B cell (primary cell): ENCODE measurements at places on chromosomes 5 and 9.

DNA sequence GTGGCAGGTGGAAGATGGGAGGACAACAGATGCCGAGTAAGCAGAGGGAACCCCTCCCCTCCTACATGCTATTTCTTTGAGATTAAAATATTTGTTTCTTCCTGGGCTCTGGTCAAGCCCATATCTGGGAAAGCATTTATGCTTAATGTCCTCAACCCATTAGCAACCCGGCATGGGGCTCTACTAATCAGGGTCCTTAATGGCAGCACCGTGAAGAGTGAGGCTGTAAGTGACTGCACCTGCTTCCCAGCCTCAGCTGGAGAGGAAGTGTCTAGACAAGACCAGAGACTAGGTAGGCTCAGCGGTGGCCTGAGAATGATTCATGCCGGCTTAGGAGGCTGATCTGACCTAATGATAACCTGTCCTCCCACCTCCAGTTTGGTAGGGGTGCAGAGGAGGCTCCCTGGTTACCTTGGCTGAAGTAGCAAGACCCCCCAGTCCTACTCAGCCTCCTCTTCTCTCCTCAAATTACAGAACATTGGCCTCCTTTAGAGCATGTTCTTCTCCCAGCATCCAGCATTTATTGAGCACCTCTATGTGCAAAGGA is 61.3 kb upstream of the HSPA9 start:
- DNase-seq = no peak

GRCh38 chr5:170642776-170643436 is 139.1 kb downstream of the KCNIP1 start:
- no peak for DNase-seq

GRCh38 chr5:37772255-37772654 is 67.6 kb downstream of the GDNF start:
- DNase-seq = no peak

- DNase-seq = no peak
Measured at GRCh38 chr5:15326932-15327331, 173.0 kb upstream of the FBXL7 start.

DNA sequence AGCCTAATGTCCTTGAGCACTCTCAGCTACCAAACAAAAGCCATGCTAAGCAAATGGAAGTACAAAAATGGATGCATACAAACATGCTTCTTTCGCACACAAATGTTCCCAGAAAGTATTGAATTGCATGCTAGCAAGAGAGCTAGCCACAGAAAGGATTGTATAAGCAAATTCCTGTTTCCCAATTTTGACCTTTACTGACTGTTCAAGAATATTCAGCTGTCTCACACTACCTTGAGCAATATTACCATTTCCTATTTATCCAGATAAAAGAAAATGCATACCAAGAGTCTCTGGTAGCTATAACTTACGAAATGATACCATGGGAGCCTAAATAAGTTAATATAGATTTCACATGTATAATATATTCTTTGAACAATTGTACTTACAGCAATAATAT is 264.6 kb downstream of the TMEM167A start:
- DNase-seq = no peak

DNA sequence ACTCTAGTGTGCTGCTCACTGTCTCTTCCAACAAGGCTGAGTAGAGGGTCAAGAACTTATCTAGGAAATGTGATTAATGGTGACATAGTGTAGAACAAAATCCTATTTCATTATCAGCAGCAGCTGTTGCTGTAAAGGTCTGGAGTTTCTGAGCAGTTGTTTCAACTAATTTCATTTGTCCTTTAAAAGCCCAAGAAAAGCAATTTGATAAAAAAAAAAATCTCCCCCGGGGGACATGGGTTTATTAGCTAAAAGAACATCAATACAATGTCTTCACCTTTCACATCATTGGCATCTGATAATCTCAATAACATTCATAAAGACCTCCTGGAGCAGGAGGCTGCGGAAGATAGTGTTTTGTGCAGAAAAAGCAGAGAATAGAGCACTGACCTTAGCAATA is 468.1 kb downstream of the KCTD16 start:
- no peak for DNase-seq

DNA sequence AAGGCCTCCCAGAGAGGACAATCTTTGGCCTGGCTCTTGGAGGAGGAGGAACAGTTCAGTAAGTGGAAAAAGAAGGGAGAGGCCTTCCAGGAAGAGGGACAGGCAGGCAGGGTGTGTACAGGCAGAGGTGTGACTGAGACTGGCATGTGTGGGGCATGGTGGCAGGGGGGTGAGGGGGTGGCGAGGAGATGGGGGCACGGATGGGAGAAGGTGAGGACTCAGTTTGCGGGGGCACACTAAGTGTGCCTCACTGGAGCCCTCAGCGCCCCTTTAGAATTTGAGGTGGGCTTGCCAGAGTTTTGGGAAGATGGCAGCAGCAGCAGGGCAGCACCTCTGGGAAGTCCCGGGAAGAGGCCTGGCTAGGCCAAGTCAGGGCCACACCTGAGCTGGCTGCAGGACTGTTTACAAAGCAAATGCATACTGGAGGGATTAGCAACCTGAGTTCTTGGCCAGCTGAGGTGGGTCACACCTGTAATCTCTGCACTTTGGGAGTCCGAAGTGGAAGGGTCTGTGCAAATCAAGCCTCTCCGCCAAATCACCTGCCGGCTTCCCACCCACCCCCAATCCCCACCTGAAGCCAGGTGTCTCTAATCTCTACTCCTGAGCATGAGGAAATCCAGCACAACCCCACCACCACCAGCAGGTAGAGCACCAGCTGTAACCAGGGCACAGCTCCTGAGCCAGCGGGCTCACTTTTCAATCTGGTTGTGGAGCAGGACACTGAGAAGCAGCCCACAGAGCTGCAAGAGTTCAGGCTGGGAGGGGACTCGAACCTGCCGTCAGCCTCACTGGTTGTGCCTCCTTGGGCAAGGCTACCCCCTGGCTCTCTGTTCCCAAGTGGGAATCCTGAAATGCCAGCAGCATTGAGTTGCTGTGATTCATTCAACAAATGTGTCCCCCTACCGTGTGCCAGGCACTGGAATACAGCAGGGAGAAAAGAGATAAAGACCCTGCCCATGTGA is 10.2 kb upstream of the GABRP start:
- DNase-seq = no peak

DNA sequence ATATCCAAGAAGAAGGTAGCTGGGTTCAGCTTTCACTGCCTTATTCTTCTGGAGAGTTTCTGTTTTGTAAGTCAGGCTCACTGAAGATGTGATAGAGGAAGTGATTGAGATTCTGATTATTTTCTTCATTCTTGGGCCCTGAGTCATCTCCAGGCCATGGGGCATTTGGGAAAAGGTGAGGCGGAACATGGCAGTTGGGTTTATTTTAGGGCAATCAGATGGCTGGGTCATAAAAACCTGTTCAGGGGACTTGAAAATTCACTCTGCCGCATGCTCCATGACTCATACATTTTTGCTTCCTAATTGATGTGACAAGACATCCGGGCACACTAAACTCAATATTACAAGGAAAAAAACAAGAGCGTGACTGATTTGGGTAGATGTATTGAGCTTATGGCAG is 265.7 kb upstream of the KLF4 start:
- DNase-seq = no peak

GRCh38 chr9:89969156-89969675 is 364.4 kb downstream of the GADD45G start:
- DNase-seq = no peak

GRCh38 chr5:94884311-94884710 is 265.8 kb downstream of the SLF1 start:
- DNase-seq = no peak

- no peak for DNase-seq
Measured at GRCh38 chr9:109149089-109149488, 18.0 kb downstream of the FRRS1L start.

DNA sequence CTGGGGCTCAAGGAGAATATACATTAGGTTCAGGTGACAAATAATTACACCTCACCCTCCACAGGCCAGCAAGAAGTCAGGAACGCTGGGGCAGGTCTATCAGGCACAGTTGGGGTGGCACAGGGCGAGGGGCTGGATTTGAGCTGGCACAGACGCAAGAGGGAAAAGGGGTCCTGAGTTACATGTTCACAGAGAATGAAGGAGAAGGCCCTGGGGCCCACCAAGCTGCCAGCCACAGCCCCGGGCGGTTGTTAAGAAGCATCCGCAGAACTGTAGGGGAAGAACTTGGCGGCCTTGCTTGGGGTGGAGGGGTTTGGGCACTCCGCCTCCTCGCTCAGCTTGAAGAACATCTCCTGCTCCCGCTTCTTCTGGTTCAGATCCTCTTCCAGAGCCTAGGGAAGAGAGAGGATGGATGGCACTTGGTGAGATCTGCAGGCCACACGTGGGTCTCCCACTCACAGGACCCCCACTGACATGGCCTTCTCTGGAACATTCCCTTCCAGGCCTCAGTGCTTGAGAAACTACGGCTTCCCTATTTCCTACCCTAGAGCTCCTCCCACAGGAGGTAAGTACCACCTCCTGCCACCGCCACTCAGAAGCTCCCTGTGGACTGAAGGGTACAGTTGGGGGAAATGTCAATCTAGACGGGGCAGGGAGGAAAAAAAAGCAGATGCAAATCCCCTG is 38.3 kb upstream of the FBXW11 start:
- DNase-seq = no peak

GRCh38 chr5:122877518-122877917 is 32.1 kb downstream of the SNX24 start:
- peak; percentile 42 for DNase-seq

- DNase-seq = no peak
Measured at GRCh38 chr9:35912791-35913400, 3.6 kb downstream of the SPAAR start.

- DNase-seq = no peak
Measured at GRCh38 chr5:151570512-151571269, 20.4 kb downstream of the FAT2 start.

DNA sequence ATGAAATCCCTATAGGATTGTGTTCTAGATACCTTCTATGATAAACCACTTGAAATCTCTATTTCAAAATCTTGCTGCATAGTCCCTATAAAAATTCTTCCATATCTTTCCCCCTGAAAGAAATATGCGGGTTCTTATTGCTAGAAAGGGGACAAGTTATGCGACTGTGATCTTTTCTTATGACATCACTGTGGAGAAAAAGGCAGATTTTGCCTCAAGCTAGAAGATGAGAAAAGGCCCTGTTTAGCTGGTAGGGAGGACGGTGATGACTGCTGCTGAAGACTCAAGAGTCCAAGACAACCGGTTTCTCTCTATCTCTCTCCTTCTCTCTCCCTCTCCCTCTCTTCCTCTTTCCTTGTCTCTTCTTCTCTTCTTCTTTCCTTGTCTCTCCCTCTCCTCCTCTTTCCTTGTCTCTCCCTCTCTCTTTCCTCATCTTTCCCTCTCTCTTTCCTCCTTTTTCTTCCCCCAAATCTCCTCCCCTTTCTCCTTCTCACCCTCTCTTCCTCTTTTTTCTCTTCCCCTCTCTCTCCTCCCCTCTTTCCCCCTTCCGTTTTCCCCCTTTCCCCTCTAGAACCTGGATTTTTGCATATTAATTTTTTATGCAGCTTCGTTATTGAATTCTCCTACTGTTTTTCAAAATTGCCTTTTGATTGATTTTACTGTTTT is 5.3 kb downstream of the OR2S2 start:
- DNase-seq = no peak

GRCh38 chr5:143691945-143692290 is 120.0 kb upstream of the HMHB1 start:
- no peak for DNase-seq

DNA sequence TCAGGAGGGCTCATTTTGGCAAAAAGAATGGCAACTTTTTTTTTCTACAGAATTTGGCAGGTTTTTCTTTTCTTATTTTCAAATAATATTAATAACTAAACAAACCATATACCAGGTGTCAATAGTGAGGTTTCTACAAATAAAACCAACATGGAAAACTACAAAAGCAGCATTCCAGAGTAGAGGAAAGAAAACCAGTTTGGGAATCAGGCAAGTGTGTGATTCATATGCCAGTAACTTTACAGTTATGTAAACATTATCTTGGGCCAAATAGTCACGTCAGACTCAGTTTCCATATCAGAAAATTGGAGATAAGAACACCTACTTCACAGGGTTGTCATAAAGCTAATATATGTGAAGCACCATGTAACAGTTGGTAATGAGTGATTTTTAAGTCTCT is 51.7 kb downstream of the FBXW11 start:
- no peak for DNase-seq

GRCh38 chr9:16484180-16484579 is 386.3 kb downstream of the BNC2 start:
- DNase-seq = no peak

- DNase-seq = peak; percentile 53
Measured at GRCh38 chr5:150780187-150780692, 1.7 kb downstream of the SMIM3 start.

DNA sequence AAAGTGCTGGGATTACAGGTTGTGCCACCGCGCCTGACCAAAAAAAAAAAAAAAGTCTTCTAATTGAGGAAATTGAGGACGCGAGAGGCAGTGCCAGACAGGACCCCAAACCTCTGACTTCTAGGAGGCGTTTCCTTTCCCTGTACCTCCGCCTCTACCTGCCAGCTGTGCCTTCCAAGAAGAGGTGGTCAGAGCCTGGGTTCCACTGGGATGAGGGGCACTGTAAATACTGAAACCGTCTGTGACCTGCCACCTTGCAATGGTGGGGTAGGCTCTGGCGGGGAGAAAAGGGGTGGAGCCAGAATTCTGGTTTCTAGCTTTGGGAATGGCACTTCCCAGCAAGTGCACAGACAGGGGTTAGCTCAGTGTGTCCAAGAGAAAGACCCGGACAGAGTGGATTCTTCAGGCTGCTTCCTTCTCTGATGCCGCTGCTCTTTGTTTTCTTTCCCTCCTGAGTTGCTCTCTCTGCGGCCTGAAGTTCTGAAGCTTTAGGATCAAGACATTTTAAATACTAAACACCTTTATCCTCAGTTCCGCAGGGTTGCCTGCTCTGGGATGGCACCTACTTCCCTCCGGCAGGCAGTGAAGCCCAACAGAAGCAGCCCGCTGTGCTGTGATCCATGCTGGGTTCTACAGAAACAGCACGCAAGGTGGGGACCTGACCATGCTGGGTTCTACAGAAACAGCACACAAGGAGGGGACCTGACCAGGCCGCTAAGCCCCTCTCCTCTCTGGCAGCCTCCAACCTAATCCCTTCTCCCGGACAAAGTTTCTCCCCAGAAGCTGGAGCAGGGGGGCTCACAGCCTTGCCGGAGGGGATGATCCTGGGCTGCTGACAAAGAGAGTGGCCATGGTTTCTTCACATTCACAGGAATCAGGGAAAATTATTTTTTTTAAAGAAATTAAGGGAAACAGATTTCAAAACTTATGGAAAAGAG is 65.2 kb downstream of the OTULIN start:
- no peak for DNase-seq

- no peak for DNase-seq
Measured at GRCh38 chr9:16193066-16193465, 640.2 kb downstream of the CCDC171 start.

DNA sequence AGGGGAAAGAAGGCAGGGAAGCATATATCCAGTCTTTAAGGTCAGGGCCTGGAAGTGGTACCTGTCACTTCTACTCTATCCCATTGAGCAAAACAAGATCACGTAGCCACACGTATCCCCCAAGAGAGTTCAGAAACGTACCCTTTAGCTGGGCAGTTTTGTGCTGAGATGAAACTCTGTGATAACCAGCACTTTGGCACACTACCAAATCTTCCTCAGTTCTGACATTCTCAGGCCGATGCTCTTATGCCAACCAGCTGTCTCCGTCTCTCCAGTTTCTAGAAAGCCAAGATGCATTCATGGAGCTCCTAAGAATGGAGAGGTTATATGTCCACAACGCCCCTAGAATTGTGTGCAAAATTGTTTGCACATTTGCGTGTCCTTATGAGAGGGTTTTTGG is 176.6 kb upstream of the MSX2 start:
- DNase-seq = no peak
